ENCODE measurements at places on chromosomes 16 and 17.

DNA sequence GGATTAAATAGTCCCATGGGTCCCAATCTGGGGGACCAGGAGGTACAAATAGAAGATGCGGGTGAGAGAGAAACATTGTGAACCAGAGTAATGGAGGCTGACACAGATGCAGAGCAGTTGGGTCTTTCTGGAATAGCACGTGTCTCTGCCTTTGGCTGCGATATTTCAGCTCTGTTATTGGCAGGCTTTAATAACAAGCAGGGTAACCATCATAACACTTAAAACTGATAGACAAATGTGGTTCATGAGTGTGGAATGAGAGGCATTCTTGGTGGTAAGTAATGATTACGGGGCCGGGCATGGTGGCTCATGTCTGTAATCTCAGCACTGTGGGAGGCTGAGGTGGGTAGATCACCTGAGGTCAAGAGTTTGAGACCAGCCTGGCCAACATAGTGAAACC is 110.3 kb downstream of the SNX29 start:
- no peak for DNase-seq

DNA sequence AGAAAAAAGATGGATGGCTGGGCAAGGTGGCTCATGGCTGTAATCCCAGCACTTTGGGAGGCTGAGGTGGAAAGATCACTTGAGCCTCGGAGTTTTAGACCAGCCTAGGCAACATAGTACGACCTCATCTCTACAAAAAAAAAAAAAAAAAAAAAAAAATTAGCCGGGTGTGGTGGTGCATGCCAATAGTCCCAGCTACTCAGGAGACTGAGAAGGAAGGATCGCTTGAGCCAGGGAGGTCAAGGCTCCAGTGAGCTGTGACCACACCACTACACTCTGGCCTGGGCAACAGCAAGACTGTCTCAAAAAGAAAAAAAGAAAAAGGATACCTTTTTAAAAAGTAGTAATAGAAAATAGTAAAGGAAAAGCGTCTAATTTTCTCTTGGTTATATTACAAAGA is 20.7 kb downstream of the ZNF652 start:
- no peak for DNase-seq

DNA sequence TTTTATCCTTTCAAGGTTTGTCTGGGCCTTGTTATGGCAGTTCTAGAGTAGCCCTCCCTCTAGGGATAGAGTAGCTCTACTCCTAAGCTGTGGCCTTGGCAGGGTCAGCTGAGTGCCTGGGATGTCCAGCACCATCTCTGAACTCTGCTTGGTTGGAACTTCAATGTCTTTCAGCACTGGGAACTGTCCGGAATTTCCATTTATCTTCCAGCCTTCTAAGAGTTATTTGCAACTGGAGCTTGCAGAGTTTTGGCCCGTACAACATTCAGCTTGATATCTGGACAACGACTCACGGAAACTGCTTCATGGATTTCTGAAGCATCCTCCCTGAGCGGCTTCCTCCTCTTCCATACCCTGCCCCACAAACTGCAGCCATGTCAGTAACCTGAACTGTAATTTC is 22.9 kb downstream of the MMD start:
- no peak for DNase-seq

GRCh38 chr17:40460604-40460967 is 17.3 kb downstream of the IGFBP4 start:
- DNase-seq = peak; percentile 17

DNA sequence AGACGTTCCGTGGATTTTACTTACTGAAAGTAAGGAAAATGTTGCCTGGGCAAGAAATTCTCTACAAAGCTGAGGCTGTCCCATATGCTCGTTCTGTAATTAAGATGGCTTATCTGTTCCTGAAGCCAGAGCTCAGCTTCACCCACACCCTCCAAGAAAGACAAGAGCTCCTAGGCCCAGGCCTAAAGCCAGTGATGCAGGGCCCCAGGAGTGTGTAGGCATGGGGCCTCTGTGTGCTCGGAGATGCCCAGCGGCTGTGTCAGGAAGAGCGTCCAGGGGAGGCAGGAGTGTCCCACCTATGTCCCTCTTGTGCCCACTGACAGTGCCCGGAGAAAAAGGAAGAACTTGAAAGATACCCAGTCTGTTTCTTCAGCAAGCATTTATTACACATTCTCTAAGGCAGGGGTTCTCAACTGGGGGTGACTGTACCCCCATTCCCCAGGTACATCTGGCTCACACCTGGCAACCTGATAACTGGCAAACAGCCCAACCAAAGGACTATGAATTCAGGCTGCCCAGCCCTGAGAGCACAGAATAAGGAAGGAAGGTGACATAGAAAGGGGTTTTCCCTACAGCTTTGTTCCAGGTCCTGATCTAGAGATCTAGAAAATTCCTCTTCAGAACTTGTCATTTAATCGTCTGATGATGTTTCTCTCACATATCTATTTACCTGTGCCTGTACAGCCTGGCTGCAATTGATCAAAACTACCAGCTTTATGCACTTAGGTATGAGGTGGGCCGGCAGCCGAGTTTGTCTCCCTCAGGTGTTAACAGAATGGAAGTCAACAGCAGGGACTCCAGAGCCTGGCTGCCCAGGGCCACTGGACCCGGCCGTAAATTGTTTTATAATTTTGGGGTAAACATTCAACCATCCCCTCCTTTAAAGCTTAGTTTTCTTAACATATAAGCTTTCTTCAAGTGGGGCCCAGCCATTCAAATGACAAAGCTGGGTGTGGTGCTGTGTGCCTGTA is 12.0 kb downstream of the SNN start:
- no peak for DNase-seq

- DNase-seq = no peak
These were observed 45.0 kb downstream of the SRCIN1 start for GRCh38 chr17:38560503-38561318.

GRCh38 chr17:74024871-74025531 is 178.5 kb upstream of the RPL38 start:
- DNase-seq = no peak

DNA sequence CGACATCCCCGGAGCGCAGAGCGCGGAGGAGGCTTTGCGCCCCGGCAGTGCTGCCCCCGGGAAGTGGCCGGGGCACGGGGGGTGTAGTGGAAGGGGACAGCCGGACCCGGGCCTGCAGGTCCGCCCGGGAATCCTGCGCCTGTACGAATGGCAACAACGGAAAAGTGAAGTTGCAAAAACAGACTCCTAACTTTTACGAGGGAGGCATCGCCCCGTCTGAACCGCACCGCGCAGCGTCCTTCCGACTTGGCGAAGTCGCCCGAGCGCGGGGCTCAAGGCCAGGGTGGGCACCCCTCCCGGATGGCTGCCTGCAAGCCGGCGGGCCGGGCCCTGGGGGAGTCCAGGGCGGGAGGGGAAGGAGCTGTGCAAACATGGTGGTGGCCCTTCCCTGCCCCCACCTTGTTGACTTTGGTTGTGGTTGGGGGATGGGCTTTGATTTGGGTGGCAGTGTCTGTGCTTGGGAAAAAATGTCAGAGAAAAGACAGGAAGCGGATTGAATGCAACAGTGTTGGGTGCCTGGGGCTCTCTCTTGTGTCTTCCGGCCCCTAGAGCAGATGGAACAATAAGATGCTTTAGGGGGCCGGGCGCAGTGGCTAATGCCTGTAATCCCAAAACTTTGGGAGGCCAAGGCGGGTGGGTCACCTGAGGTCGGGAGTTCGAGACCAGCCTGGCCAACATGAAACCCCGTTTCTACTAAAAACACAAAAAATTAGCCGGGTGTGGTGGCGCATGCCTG is 675 bp downstream of the RNF213 start:
- no peak for DNase-seq

DNA sequence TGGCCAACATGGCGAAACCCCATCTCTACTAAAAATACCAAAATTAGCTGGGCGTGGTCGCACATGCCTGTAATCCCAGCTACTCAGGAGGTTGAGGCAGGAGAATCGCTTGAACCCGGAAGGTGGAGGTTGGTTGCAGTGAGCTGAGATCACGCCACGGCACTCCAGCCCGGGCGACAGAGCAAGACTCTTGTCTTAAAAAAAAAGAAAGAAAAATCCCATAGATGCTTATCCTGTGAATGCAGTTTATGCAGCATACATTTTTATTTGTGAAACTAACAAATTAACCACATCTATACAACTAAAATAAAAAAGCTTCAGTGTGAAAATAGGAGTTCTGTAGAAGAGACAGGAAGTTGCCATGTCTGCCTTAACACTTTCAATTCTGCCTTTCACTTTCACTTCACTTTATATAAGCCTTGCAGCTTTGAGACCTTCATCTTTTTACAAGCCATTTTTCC is 7.1 kb downstream of the IGSF6 start:
- DNase-seq = no peak

GRCh38 chr17:29945281-29945680 is 3.8 kb downstream of the EFCAB5 start:
- DNase-seq = no peak

GRCh38 chr16:87288753-87289362 is 28.3 kb downstream of the C16orf95 start:
- no peak for DNase-seq

DNA sequence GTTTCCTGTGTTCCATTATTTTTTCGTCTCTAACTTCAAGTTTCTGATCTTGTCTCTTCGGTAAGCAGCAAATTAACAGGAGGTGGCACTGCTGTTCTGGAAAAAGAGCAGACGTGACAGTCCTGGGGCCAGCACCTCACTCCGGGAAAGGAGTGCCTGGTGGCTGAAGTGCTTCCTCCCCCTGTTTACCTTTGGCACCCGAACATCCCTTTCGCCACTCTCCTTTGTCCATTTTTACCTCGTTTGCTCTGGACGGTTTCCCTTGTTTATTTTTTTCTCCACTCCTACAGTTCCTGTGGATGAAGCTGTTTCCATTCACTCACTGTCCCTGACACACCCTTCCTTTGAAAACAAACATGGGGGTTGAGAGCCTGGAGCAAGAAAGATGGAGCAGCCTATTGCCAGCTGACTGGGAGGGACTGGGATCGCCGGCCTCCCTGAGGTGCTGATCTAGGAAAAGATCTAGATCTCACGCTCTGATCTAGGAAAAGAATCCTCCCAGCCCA is 12.6 kb downstream of the SAP30BP start:
- no peak for DNase-seq

- DNase-seq = no peak
These were observed 2.0 kb downstream of the TP53I13 start for GRCh38 chr17:29570521-29570920.
